GM10248 (cell line): ENCODE measurements at places on chromosomes 5 and 9.

GRCh38 chr5:156476678-156477077 is 149.7 kb downstream of the SGCD start:
- no peak for DNase-seq

- no peak for DNase-seq
Observed at GRCh38 chr5:86964889-86965288, 302.8 kb upstream of the RASA1 start.

- DNase-seq, result no peak
Observed at GRCh38 chr9:6302417-6302816, 25.8 kb upstream of the TPD52L3 start.

DNA sequence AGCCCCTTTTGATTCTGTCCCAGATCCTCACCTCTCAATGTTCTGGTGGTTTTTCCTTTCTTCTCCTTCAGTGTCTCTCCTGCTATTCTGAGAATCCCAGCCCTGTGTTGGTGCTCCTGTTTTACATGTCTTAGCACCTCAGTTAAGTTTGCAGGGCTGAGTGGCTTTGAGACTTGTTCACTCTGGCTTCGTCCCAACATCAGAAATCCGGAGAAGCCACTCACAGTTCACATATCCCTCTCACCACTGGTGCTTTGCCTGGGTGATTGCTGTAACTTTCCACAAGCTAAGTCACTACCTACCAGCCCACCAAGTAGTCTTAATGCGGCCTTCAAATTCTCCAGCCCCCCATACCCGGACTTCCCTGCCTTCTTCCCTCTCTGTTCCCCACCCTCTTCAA is 40.2 kb downstream of the CYFIP2 start:
- DNase-seq, result no peak

DNA sequence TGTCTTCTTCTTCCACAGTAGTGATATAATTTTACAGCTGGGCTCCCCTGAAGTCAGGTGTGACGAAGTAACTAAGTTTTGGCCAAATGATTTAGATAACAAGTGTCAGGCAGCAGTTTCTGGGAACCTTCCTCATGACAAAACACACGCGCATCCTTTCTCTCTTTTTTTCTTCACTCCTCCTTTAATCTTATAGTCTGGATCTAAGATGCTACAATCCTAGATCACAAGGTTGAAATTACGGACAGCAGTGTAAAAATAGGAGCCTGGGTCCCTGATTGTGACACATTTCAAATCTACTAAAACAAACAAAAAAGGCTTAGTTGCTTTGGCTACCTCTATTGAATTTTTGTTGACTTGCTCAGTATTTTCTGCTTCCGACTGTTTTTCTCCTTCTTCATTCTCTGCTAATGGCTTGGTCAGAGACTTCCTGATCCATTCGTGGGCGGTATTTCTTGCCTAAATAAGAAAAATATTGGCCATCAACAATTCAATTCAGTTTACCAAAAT is 36.1 kb downstream of the FAM114A2 start:
- no peak for DNase-seq
